Upper lobe of right lung (tissue), 1 donor: ENCODE measurements at places on chromosomes 3 and 15. TPM values are rescaled to one million over a fixed set of nuclear protein-coding genes. Genes with fewer than 3 reads are reported as not detected.

- no peak for DNase-seq
Measured at GRCh38 chr3:14969671-14970070, 22.3 kb downstream of the NR2C2 start.

DNA sequence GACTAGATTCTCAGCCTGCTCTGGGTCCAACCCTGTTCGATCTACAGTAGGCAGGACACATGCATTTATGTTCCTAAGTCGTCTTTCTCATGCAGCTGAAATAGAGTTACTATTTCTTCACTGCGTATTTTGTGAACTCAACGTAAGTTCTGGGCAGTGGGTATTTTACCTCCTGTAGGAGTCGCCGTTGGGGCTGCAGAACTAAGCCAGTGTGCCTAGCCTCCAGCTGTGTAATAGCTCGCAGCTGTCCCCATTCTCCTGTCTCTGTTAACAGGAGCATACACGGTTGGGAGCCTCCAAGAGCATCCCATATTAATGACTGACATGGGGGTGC lies 58.4 kb upstream of the HRH1 start:
- DNase-seq: no peak

DNA sequence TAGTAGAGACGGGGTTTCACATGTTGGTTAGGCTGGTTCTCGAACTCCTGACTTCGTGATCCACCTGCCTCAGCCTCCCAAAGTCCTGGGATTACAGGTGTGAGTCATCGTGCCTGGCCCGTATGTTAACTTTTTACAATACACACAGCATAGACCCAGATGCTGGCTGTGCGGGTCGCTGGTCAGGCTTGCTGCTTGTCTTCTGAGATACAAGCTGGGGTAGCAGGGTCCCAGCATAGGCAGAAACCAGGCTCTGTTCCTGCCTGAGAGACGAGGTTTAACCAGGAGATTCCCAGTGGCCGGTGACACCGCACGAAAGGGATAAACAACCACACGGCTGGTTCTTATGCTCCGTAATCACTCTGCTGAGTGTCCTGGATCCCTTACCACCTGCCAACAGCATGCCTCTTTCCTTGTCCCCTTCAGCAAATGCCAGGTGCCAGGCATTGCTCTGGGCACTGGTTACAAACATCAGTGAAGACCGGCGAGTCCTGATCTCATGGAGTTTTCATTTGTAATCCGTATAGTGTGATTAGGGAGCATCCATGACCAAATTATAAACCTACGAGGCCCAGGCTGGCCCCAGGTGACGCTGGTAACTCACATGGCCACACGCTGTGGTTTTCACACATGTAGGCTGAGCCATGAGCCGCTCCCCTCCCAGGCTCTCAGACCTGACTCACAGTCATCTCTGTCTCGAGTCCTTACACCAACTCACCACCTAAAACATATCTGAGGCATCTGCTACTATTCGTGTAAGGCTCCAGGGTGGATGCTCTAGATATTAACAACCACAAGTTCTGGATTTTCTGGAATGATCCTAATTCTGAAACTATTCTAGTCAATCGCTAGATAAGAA lies 125.7 kb downstream of the PDZRN3 start:
- DNase-seq: no peak

- DNase-seq: no peak
Measured at GRCh38 chr3:143122089-143122430, 2.5 kb downstream of the CHST2 start.

GRCh38 chr3:79477242-79477641 lies 290.6 kb downstream of the ROBO1 start:
- no peak for DNase-seq

DNA sequence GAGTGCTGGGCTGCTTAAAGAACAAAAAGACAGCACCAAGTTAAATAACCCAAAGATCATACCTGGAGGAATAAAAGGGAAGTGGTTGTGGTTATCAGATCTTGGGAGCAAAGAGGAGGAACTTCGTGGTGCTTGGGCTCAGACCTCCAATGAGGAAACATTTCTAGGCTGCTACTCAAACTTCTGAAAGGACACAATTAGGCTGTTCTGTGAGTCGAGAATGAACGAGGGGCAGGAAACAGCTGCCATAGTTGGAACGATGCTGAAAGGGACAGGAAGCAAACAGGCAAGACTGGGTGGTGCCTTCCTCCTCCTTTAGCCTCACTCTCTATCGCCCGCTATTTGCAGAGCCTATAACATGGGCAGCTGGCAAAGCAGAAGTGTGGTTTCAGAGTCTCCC lies 276.3 kb upstream of the ARRDC4 start:
- no peak for DNase-seq

DNA sequence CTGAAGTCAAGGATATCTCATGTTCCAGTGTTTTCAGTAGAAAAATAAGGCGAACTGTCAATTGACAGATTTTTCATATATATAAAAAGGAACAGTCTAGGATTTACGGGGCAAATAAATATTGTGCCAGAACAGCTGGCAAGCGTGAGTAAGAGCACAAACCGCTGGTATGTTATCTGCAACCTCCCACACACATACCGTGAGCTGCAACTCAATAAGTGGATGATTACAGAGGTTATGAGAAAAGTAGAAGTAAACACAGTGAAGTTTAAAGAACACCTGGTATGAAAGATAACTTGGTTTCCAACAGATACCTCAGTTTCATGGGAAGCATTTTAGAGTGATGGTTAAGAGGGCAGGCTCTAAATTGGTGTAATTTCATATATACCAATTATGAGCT lies 733.4 kb downstream of the TUSC7 start:
- no peak for DNase-seq

GRCh38 chr3:105944276-105944675 lies 75.5 kb upstream of the CBLB start:
- no peak for DNase-seq

The GOLGA8J gene
- total RNA-seq: not detected

The RBM15B gene
- 26.4 TPM for total RNA-seq

The ITIH4 gene
- total RNA-seq: 26.9 TPM

DNA sequence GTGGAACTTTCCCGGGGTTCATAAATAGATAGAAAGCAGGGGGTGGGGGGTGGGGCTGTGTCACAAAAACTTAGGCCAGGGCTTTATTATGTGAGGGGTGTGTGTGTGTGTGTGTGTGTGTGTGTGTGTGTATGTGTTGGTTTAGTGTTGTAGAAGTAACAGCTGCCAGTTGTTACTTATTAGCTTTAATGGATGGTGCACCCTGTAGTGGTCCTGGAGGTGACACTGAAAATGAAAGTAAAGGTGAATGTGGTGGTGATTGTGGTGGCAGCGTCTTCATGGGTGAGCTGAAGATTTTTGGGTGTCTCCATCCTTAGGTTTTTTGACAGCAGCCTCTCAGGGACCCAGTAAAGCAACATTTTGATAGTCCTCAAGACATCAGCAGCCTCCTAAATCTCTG lies 449.9 kb downstream of the PDCD6IP start:
- DNase-seq: no peak

DNA sequence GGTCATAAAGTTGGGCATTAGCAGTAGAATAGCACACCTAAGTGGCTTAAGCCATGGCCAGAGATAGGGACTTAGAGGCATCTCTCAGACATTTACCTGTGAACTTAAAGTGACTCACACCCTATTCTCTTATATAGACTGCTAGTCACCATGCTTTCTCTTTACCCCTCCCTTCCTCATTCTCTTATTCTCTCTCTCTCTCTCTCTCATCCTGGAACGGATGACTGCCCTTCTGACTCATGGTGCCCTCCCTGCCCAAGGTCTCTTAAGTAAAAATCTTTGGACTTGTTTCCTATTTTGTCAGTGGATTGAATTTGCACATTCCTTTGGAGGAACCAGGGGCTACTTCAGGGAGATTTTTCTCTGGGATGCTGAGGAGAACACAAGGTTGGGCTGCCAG lies 58.8 kb downstream of the NPAP1 start:
- no peak for DNase-seq

- DNase-seq: no peak
Measured at GRCh38 chr3:113057117-113057516, 66.3 kb downstream of the GTPBP8 start.

The SETMAR gene
- 16.6 TPM for total RNA-seq

The GRAMD2A gene
- total RNA-seq: 27.4 TPM

- no peak for DNase-seq
Measured at GRCh38 chr3:193236599-193236998, 4.4 kb upstream of the PLAAT1 start.

The COLQ gene
- 1.1 TPM for total RNA-seq

- no peak for DNase-seq
Measured at GRCh38 chr3:138334608-138335007, 5.0 kb upstream of the NME9 start.

- no peak for DNase-seq
Measured at GRCh38 chr3:185103359-185104127, 49.3 kb downstream of the C3orf70 start.

GRCh38 chr3:77871436-77871835 lies 831.5 kb downstream of the ROBO2 start:
- DNase-seq: no peak

The IL17RC gene
- 26.9 TPM for total RNA-seq

The SCG3 gene
- total RNA-seq: 0.17 TPM

DNA sequence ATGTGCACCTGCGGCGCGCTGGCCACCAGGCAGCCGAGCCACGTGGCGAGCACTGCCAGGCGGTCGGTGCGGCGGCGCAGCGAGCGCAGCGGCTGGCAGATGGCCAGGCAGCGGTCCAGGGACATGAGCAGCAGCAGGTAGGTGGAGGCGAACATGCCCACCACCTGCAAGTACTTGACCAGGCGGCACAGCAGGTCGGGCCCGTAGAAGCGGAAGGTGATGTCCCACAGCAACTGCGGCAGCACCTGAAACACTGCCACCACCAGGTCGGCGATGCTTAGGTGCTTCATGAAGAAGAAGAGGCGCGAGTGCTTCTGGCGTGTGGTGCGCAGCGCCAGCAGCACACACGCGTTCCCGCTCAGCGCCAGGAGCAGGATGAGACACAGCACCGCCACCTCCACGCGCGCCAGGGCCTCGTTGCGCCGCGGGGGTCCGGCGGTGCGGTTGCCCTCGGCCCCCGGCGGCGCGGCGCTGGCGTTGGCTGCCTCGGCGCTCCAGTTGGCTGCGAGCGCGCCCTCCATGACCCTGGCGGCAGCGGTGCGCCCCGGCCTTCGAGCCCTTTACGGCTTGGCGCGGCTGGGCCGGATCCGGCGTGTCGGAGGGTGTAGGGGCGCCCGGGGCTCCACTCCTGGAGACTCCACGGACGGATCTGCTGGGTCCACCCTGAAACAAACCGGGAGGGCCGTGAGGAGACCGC lies 1.6 kb downstream of the OXTR start:
- no peak for DNase-seq

DNA sequence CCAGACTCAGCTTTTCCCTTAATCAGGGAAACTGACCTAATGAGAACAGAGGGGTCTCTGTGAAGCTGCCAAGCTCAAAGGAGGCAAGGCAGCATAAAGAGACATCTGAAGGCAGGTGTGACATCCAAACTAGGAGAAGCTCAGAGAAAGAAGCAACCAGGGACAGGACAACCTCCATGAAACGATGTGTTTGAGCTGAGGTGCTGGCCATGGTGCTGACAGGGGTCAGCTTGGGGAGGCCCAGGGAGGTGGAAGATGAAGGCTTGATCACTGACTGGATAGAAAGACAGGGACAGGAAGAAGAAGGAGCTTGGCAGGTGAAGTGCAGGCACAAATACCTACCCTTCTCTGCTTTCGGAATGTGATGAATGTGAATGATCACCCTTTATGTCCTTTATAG lies 179.5 kb upstream of the NSMCE3 start:
- no peak for DNase-seq

The GOLGA6A gene
- total RNA-seq: not detected

DNA sequence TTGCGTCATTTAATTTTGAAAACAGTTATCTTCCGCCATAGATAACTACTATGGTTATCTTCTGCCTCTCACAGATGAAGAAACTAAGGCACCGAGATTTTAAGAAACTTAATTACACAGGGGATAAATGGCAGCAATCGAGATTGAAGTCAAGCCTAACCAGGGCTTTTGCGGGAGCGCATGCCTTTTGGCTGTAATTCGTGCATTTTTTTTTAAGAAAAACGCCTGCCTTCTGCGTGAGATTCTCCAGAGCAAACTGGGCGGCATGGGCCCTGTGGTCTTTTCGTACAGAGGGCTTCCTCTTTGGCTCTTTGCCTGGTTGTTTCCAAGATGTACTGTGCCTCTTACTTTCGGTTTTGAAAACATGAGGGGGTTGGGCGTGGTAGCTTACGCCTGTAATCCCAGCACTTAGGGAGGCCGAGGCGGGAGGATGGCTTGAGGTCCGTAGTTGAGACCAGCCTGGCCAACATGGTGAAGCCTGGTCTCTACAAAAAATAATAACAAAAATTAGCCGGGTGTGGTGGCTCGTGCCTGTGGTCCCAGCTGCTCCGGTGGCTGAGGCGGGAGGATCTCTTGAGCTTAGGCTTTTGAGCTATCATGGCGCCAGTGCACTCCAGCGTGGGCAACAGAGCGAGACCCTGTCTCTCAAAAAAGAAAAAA lies 1.2 kb downstream of the B2M start:
- peak; percentile 71 for DNase-seq

- DNase-seq: no peak
Measured at GRCh38 chr15:67143646-67144045, 78.2 kb downstream of the SMAD3 start.

The ALS2CL gene
- total RNA-seq: 64.5 TPM

- DNase-seq: no peak
Measured at GRCh38 chr3:43764471-43764870, 73.7 kb downstream of the ABHD5 start.

The XPC gene
- total RNA-seq: 36.1 TPM

The TPRA1 gene
- total RNA-seq: 40.6 TPM

The GABRB3 gene
- 3.2 TPM for total RNA-seq

DNA sequence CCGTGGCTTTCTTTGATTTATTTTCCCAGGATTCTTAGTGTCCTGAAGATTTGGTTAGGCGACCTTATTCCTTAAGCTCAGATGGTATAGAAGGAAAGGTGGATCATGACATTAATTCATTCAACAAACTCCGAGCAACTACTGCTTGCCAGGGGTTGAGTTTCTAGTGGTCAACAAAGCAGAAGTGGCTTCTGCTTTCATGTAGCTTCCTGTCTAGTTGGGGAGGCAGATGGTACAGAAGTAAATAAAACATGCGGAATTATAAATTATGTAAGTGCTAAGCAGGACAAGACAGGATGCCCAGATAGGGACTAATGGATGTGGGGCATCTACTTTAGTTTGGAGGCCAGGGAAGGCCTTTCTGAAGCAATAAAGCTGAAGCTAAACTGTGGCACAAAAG lies 15.6 kb downstream of the EEFSEC start:
- DNase-seq: no peak

The NUP210 gene
- total RNA-seq: 19.8 TPM

DNA sequence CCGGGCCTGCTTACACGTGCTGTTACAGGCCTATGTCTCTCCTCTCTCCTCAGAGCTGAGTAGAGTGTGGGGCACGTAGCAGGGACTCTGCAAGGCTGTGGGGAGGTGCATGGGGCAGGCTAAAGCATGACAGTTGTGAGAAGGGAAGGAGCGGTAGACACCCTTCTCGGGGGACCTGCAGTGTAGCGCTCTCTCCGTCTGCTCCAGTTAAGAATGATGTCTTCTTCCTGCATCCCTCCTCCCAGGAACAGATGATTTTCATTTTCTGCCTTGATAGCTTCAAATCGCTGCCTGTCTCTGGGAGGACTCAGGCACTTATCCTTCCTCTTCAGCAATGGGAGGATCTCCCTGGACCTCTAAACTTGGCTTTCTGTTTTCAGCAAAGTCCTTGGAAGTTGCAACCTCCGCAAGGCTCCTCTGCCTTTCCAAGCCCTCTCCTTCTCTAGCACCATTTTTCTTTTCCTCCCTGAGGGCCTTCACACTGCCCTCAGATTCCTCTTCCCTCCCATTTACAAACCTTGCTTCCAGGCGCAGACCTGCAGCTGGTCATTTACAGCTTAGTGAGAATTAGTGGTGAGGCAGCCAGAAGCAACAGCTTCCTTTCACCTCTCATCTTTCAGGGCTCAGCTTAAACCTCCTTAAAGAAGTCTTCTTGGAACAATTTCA lies 23.4 kb upstream of the TLE3 start:
- no peak for DNase-seq
